Activated T-helper 2 cell treated with anti-CD3 and anti-CD28 coated beads, Interferon-gamma antibody, Interleukin-2, Interleukin-4, amounts not matched to agents 10 μg/mL and 5 μg/mL and 100 μg/mL, durations not matched to agents 14 hours and 24 hours and 36 hours (primary cell): ENCODE measurements at places on chromosomes 6 and 20. TPM values are rescaled to one million over a fixed set of nuclear protein-coding genes. Genes with fewer than 3 reads are reported as not detected.

GRCh38 chr6:96138406-96138805 is 122.6 kb downstream of the FUT9 start:
- no peaks in the 10 kb centered on the region for H3K27me3 ChIP-seq
- no peak overlapping the region for H3K4me3 ChIP-seq
- no peaks in the 10 kb centered on the region for H3K4me1 ChIP-seq
- DNase-seq = no peak
- H3K36me3 ChIP-seq = no peaks in the 10 kb centered on the region

- H3K4me3 ChIP-seq = peak overlapping the region; percentile 26
- H3K36me3 ChIP-seq = no peaks in the 10 kb centered on the region
- peaks cover 16% of the 10 kb centered on the region for H3K4me1 ChIP-seq
- peaks cover 26% of the 10 kb centered on the region for H3K27me3 ChIP-seq
- no peak for DNase-seq
- peak overlapping the region; percentile 52 for H3K27ac ChIP-seq
These were observed 1.1 kb downstream of the TCP11 start for GRCh38 chr6:35139924-35140638.

GRCh38 chr20:542777-543368 is 717 bp downstream of the CSNK2A1 start:
- H3K27ac ChIP-seq = peak overlapping the region; percentile 55
- peak overlapping the region; percentile 92 for H3K4me3 ChIP-seq
- H3K4me1 ChIP-seq = peaks cover 41% of the 10 kb centered on the region
- peaks cover 50% of the 10 kb centered on the region for H3K36me3 ChIP-seq

DNA sequence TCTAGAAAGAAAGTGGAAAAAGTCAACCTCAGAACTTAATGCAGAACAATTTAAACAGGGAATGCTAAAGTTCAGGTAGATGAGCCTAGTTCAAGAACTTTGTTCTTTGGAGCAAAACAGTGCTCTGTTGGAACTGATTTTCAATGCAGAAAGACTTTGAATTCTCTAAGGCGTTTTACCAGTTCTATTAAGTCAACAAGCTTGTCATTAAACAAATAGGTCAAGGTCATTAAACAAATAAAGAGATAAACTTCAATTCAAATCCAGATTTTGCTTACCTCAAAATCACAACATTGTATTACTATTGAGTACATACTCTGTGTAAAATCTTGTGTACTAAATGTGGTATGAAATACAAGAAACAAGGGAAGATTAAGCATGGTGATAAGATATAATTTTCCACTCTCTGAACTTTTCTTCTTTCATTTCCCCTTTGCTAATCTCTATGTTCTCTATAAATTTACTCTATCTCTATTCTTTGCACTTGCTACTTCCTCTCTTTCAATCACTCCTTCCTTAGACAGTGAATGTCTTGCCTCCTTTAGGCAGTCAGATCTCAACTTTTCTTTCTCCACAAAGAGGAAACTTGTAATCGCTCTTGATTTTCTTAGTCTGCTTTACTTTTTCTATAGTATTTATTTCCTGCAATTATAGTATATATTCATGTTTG is 160.8 kb upstream of the KHDRBS2 start:
- no peak for DNase-seq
- H3K27ac ChIP-seq = no peak overlapping the region
- no peaks in the 10 kb centered on the region for H3K4me1 ChIP-seq
- H3K27me3 ChIP-seq = no peaks in the 10 kb centered on the region
- H3K4me3 ChIP-seq = no peak overlapping the region

GRCh38 chr6:81381382-81381916 is 371.0 kb downstream of the TENT5A start:
- DNase-seq = no peak
- H3K27me3 ChIP-seq = no peaks in the 10 kb centered on the region
- no peaks in the 10 kb centered on the region for H3K4me1 ChIP-seq
- no peak overlapping the region for H3K4me3 ChIP-seq
- no peak overlapping the region for H3K27ac ChIP-seq
- H3K36me3 ChIP-seq = no peaks in the 10 kb centered on the region

DNA sequence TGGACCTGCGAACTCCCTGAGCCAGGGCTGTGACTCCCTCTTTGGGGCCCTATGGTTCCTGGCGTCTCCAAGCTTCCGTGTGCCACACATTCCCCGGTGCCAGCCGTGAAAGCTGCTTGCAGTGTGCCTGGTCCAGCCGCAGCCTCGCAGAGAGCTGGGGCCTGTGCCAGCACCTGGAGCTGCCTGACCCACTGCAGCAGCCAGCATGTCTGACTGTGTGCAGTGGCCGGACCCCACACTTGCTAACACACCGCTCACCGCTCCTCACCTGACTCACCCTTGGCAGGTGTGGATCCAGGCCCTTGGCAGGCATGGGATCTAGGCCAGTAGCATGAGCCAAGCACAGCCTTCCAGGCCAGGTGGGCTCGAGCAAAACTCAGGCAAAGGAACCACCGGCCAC is 227.5 kb downstream of the OTOR start:
- no peak overlapping the region for H3K4me3 ChIP-seq
- no peak for DNase-seq
- no peak overlapping the region for H3K27ac ChIP-seq
- no peaks in the 10 kb centered on the region for H3K36me3 ChIP-seq
- H3K4me1 ChIP-seq = no peaks in the 10 kb centered on the region

DNA sequence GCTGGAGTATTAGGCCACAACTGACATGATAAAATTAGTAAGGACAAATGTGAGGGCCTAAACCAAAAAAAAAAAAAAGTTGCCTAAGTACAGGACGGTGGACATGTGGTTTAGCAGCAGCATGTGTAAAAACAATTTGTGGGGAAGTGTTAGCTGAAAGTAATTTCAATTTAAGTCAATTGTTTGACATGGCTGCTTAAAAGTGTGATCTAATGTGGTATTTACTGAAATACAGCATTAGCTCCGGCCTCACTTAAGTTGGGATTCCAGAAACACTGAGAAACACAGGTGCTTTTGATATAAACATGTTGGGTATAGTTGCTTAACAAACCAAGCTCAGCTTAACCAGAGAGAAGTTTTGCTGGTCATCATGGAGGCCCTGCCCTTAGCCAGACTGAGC is 119.7 kb downstream of the FYN start:
- peaks cover 73% of the 10 kb centered on the region for H3K4me1 ChIP-seq
- no peaks in the 10 kb centered on the region for H3K27me3 ChIP-seq
- no peak overlapping the region for H3K4me3 ChIP-seq
- peak overlapping the region; percentile 74 for H3K27ac ChIP-seq
- H3K36me3 ChIP-seq = peaks cover 75% of the 10 kb centered on the region

DNA sequence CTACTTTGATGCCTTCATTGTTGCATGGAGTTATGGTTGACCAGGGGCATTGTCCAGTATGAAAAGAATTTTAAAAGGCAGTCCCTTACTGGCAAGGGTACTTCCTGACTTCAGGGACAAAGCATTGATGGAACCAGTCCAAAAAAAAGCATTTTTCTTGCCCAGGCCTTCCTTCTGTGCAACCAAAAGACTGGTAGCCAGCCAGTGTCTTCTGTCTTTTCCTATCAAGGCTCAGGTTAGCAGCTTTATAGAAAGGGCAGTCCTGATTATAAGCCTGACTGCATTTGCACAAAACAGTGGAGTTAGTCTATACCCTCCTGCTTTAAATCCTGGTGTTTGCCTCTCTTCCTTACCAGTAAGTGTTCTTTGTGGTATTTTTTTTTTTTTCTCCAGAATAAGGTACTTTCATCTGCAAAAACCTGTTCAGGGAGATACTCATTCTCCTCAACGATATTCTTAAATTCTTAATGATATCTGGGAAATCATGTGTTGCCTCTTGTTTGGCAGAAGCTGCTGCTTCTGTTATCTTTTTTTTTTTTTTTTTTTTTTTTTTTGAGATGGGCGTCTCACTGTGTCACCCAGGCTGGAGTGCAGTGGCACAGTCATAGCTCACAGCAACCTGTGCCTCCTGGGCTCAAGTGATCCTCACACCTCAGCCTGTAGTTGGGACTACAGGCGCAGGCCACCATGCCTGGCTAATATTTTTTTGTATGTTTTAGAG is 33.9 kb downstream of the SCAF8 start:
- DNase-seq = no peak
- peaks cover 23% of the 10 kb centered on the region for H3K36me3 ChIP-seq
- peaks cover 17% of the 10 kb centered on the region for H3K4me1 ChIP-seq
- no peak overlapping the region for H3K27ac ChIP-seq

- H3K4me1 ChIP-seq = no peaks in the 10 kb centered on the region
- no peak overlapping the region for H3K27ac ChIP-seq
- no peaks in the 10 kb centered on the region for H3K36me3 ChIP-seq
- DNase-seq = no peak
- no peak overlapping the region for H3K4me3 ChIP-seq
- H3K27me3 ChIP-seq = peaks cover 3% of the 10 kb centered on the region
These were observed 86.8 kb upstream of the AFDN start for GRCh38 chr6:167739721-167740475.

MRPL14 gene
- 67.3 and 70.3 TPM in 2 replicates for total RNA-seq

PTCRA gene
- not detected in 2 replicates for total RNA-seq

MOG gene
- total RNA-seq = not detected in 2 replicates

GRCh38 chr6:31896856-31897611 is 464 bp downstream of the EHMT2 start:
- no peak for DNase-seq
- peak overlapping the region; percentile 82 for H3K27ac ChIP-seq
- peak overlapping the region; percentile 98 for H3K4me3 ChIP-seq
- H3K36me3 ChIP-seq = peaks cover 38% of the 10 kb centered on the region
- H3K27me3 ChIP-seq = no peaks in the 10 kb centered on the region

GRCh38 chr20:31987744-31988143 is 19.8 kb downstream of the XKR7 start:
- peaks cover 2% of the 10 kb centered on the region for H3K4me1 ChIP-seq
- H3K27ac ChIP-seq = no peak overlapping the region
- H3K27me3 ChIP-seq = peaks cover 5% of the 10 kb centered on the region

TBP gene
- 26.4 and 27.8 TPM in 2 replicates for total RNA-seq

ZSCAN16 gene
- total RNA-seq = 4.0 TPM in 2 replicates

DNA sequence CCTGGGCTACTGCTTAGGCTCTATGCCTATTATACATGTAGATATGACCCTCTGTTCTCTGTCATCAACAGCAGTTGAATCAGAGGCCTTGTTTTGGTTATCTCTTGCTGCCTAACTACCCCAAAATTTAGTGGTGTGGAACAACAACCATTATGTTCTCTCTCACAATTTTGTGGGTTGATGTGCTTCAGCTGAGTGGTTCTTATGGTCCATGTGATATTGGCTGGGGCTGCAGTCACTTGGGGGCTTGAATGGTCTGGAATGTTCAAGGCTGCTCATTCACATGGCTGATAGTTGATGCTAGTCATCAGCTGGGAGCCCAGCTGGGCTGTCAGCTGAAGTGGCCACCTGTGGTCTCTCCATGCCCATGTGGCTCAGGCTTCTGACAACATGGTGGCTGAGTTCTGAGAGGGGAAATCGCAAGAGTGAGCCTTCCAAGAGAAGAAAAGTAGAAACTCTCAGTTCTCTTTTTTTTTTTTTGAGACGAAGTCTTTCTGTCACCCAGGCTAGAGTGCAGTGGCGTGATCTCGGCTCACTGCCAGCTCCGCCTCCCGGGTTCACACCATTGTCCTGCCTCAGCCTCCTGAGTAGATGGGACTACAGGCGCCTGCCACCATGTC is 47.8 kb downstream of the SHLD1 start:
- no peaks in the 10 kb centered on the region for H3K4me1 ChIP-seq
- H3K27me3 ChIP-seq = no peaks in the 10 kb centered on the region
- H3K27ac ChIP-seq = no peak overlapping the region
- DNase-seq = no peak
- H3K4me3 ChIP-seq = no peak overlapping the region

MAD2L1BP gene
- 35.4 and 38.4 TPM in 2 replicates for total RNA-seq
